ENCODE measurements at places on chromosomes 11 and 22.

DNA sequence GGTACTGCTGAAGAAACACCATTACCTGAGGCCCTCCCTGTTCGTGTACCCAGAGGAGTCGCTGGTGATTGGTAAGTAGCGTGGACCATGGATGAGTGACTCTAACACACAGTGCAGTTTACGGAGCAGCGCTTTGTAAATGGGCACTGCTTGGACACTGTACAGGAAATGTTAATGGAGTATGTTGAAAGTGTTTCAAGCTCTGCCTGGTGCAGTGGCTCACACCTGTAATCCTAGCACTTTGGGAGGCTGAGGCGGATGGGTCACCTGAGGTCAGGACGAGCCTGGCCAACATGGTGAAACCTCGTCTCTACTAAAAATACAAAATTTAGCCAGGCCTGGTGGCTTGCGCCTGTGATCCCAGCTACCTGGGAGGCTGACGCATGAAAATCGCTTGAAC, 29.7 kb downstream of the XRCC6 start:
- H3K27me3 ChIP-seq, result no peaks in the 10 kb centered on the region
- no peak for DNase-seq
- no peaks in the 10 kb centered on the region for H3K4me1 ChIP-seq
- no peak overlapping the region for H3K4me3 ChIP-seq
- H3K36me3 ChIP-seq, result peaks cover 99% of the 10 kb centered on the region

DNA sequence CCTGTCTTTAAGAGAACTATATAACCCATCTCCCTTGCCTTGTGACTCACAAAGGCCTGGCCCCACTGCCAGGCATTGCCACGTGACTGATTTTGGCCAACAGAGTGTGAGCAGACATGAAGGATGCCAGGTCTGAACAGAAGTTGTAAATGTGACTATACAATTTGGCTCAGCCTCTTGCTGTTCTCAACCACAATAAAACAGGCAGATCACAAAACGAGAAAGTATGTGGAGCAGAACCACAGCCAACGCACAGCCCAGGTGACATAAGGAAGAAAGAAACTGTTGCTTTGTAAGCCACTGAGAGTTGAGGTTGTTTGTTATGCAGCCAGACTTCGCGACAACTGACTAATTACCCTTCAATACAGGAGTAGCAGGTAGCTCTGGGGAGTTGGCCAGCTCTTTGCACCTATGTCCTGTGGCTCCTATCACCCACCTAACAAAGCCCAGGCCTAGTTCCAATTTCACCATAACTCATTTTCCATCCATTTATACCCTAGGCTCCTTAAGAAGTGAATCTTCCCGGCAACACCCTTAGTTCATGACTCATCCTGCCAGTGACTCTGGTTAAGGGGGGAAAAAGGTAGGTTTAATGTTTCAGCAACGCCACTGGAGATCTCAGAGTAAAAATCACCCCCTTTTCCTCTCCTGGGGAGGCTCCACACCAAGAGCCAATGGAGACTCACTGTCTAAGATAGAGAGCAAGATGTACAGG, 53.7 kb downstream of the GALNT18 start:
- no peak overlapping the region for H3K4me3 ChIP-seq
- H3K4me1 ChIP-seq, result peaks cover 46% of the 10 kb centered on the region
- no peaks in the 10 kb centered on the region for H3K27me3 ChIP-seq
- H3K36me3 ChIP-seq, result peaks cover 6% of the 10 kb centered on the region

- no peaks in the 10 kb centered on the region for H3K36me3 ChIP-seq
- no peak for DNase-seq
- H3K4me1 ChIP-seq, result no peaks in the 10 kb centered on the region
- H3K4me3 ChIP-seq, result no peak overlapping the region
- H3K27me3 ChIP-seq, result peaks cover 10% of the 10 kb centered on the region
These were observed 12.3 kb downstream of the MYRF start for GRCh38 chr11:61764606-61765260.

GRCh38 chr22:17100621-17101020, 15.8 kb downstream of the IL17RA start:
- H3K27me3 ChIP-seq, result no peaks in the 10 kb centered on the region
- H3K4me3 ChIP-seq, result no peak overlapping the region
- no peak for DNase-seq
- H3K36me3 ChIP-seq, result peaks cover 81% of the 10 kb centered on the region

DNA sequence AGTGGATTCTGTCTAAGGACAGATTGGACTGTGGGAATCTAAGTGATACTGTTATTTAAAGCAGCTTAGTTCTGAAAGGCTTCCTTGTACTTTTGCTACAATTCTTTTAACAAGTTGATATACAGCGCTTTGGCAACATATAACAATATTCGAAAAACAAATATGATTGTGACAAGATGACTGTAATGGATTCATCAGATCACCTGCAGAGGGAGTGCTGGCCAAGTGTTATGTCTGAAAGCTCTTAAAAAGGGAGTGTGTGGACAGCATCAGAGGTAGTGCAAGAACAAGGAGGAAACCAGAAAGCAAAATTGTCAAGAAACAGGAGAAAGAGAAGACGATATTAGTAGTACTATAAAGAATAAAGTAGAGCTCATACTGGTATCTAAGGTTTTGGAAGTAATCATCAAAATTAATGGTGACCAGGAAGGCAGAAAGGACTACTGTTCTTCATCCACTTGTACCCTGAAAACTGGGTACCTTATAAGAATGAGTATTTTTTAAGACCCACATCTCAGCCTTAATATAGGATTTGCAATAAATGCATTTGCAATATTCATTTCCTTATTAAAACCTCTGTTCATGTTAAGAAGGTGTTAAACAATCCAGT, 1112.0 kb upstream of the CCDC90B start:
- no peaks in the 10 kb centered on the region for H3K27me3 ChIP-seq
- no peaks in the 10 kb centered on the region for H3K4me1 ChIP-seq
- no peak overlapping the region for H3K4me3 ChIP-seq
- no peaks in the 10 kb centered on the region for H3K36me3 ChIP-seq
- DNase-seq, result no peak
- no peak overlapping the region for H3K27ac ChIP-seq

DNA sequence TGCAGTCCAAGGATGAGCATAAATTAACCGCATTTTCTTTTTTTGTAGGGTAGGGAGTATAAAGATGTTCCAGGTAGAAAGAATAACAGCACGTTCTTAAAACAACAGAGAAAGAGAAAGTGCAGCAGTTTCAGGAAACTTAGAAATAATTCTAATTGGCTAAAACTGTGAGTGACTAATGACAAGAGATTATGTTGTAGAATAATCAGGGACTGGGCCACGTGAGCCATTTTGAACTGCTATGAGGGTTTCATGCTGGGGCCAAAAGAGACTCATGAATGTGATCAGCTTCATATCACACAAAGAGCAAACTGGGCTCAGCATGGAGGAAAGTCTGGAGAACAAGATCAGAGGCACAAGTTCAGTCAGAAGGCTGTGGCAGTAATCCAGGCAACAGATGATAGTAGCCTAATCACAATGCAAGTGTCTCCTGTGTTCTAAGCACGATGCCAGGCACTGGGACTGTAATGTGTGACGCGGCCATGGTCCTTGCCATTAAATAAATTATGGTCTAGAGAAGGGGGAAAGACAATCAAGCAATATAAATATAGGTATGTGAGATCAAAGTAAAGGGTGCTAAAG, 17.9 kb downstream of the CWF19L2 start:
- no peak for DNase-seq
- peaks cover 72% of the 10 kb centered on the region for H3K36me3 ChIP-seq
- no peak overlapping the region for H3K27ac ChIP-seq
- no peak overlapping the region for H3K4me3 ChIP-seq

GRCh38 chr11:24963852-24964251, 467.0 kb downstream of the LUZP2 start:
- H3K4me1 ChIP-seq, result no peaks in the 10 kb centered on the region
- H3K4me3 ChIP-seq, result no peak overlapping the region
- H3K27ac ChIP-seq, result no peak overlapping the region
- no peaks in the 10 kb centered on the region for H3K36me3 ChIP-seq
- no peaks in the 10 kb centered on the region for H3K27me3 ChIP-seq

- no peak overlapping the region for H3K27ac ChIP-seq
- H3K4me1 ChIP-seq, result peaks cover 41% of the 10 kb centered on the region
- no peaks in the 10 kb centered on the region for H3K36me3 ChIP-seq
These were observed 1.7 kb upstream of the RTN4RL2 start for GRCh38 chr11:57458410-57459163.

DNA sequence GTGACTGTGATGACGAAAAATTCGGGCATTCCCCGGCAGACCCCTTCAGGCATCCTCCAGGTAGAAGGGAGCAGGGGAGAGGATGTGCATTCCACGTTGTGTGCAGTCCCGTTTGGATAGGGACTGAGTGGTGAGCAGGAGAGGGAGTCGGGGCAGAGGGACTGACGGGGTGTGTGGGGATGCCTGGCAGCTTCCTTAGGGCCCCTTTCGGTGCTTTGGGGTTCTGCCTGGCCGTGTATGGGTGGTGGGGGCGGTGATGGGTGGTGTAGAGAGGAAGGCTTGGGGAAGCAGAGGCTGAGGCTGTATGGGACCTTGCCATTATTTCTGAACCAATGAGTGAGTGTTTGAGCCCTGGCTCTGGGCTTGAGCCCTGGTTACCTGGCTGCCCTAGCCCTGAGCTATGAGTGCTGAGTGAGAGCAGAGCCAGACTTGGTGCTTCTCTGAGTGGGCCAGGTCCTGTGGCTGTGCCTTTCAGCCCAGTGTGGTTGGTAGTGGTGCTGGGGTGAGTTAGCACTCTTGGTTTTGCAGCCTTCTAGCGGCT, 914 bp downstream of the INPPL1 start:
- H3K4me3 ChIP-seq, result peak overlapping the region; percentile 81
- H3K27ac ChIP-seq, result peak overlapping the region; percentile 95
- H3K36me3 ChIP-seq, result peaks cover 37% of the 10 kb centered on the region

DNA sequence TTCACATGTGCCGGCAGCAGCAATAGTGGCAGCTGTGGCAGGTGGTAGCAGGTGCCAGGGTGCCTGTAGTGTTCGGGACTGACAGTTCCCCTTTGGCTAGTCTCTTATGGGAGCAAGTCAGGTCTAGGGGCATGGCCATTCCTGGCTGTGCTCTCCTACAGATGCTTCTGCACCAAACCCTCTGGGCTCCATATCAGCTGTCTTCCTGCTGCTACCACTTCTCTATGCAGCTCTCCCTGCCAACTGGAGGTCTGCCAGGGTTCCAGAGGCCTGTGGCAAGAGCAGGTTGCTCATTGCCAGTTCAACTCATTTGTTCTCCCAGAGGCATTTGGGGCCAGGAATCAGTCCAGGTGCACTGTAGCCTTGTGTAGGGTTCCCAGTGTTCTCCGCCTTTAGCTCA, 473.7 kb downstream of the JRKL start:
- DNase-seq, result no peak
- H3K4me3 ChIP-seq, result no peak overlapping the region
- H3K4me1 ChIP-seq, result no peaks in the 10 kb centered on the region
- no peaks in the 10 kb centered on the region for H3K36me3 ChIP-seq
- no peak overlapping the region for H3K27ac ChIP-seq

DNA sequence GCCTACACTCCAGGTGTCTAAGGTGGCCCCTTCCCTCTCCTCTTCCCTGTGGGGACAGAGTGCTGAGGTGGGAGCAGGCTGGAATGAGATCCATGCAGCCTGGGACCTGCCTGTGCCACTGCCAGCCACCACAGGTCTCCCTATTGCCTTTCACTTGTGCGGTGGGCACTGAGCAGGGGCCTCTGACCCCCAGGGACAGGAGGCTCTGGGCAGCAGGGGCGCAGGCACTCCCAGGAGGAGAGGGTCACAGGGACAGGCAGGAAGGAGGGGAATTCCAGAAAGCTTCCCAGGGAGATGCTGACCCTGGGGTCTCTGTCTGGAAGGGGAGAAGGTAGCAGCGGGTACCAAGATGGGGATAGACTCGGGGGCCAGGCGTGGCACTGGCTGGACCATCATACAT, 228.5 kb upstream of the B3GAT1 start:
- H3K36me3 ChIP-seq, result no peaks in the 10 kb centered on the region
- H3K4me3 ChIP-seq, result no peak overlapping the region
- no peak overlapping the region for H3K27ac ChIP-seq
- H3K4me1 ChIP-seq, result no peaks in the 10 kb centered on the region

- DNase-seq, result no peak
- no peaks in the 10 kb centered on the region for H3K36me3 ChIP-seq
- H3K27me3 ChIP-seq, result no peaks in the 10 kb centered on the region
- H3K27ac ChIP-seq, result no peak overlapping the region
These were observed 16.6 kb downstream of the PAK1 start for GRCh38 chr11:77457340-77457739.

DNA sequence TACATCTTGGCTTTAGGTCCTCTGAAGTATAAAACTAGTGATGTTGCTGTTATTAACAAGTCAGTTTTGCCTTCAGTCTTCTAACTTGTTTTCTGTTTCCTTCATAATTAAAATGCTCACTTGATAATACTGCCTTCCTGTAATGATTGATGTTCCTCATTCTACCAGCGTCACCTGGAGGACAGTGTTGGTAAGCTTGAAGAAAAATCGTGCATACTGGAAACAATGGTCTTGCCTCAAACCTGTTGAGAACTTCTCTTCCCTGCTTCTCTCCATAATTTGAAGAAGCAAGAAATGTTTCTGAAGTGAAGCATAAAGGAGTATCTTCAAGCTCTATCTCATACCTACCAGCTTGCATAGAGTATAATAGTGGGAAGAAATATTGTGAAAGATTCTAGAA, 3.0 kb downstream of the YWHAH start:
- H3K4me1 ChIP-seq, result peaks cover 69% of the 10 kb centered on the region
- no peak for DNase-seq
- peaks cover 28% of the 10 kb centered on the region for H3K36me3 ChIP-seq
- no peak overlapping the region for H3K4me3 ChIP-seq
- no peak overlapping the region for H3K27ac ChIP-seq
- H3K27me3 ChIP-seq, result no peaks in the 10 kb centered on the region

DNA sequence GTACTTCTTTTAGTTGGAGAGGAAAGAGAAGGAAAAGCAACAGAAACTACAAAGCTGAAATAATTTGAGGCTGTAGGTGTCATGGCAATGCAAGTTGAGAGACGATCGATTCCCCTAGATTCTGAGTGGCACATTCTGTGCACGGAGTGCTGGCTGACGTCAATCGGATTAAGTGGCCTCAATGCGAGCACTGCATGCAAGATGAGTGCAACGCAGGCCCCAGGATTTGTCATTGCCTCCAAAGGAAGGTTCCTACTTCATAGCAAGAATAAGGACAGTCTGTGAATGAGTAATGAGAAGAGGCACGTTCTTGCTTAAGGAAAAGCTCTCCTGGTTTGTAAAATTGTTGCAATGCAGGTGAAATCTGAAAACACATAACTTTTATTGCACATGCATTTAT, 892.4 kb downstream of the KCNA4 start:
- H3K4me3 ChIP-seq, result no peak overlapping the region
- H3K27me3 ChIP-seq, result no peaks in the 10 kb centered on the region
- DNase-seq, result no peak
- no peaks in the 10 kb centered on the region for H3K36me3 ChIP-seq
- H3K4me1 ChIP-seq, result no peaks in the 10 kb centered on the region
- no peak overlapping the region for H3K27ac ChIP-seq
